ENCODE measurements at places on chromosomes 5 and 9.
A peak's percentile ranks its signal among the peaks of the same experiment; 100 is the strongest.

DNA sequence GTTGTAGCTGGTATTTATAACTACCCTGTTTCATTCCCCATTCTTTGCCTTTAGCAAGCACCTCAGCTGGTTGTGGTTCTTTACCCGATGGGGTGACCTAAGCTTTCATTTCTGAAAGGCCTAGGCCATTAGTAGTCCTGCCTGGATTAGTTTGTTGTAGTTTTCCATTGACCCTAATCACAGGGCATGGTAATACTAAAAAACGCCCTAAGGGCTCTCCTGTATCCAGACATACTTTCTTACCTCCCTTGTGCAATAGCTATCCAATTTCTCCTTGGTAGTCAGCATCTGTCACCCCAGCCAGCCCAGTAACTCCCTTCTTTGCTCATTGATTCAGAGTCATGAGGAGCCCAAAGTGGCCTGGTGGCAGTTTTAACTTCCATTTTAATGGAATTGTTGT lies 24.0 kb downstream of the TMOD1 start:
- DNase-seq = no peak

- no peak for DNase-seq
Measured at GRCh38 chr5:32021771-32022170, 152.3 kb downstream of the GOLPH3 start.

- DNase-seq = peak; percentile 26
Measured at GRCh38 chr5:172412724-172413286, 41.5 kb downstream of the SH3PXD2B start.

DNA sequence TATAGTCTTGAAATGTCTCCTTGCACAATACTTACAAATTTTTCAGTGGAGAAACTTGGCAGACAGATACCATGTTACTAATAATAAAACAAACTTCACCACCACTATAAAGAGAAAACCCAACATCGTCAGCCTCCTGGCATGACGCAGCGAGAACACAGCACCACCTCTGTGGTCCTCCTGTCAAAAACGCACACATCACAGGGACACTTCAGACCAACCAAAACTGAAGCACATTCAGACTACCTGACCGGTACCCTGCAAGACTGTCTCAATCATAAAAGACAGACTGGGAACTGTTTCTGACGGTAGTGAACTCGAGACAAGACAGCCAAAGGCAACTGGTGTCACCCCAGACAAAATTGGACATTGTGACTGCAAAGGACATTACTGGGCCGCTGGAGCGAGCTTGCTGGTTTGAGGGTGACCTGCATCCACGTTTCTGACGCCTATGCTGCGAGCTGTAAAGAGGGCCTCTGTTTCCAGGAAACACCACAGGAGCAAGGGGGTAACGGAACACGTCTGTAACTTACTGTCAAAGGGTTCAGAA lies 34.4 kb downstream of the NSUN2 start:
- no peak for DNase-seq

DNA sequence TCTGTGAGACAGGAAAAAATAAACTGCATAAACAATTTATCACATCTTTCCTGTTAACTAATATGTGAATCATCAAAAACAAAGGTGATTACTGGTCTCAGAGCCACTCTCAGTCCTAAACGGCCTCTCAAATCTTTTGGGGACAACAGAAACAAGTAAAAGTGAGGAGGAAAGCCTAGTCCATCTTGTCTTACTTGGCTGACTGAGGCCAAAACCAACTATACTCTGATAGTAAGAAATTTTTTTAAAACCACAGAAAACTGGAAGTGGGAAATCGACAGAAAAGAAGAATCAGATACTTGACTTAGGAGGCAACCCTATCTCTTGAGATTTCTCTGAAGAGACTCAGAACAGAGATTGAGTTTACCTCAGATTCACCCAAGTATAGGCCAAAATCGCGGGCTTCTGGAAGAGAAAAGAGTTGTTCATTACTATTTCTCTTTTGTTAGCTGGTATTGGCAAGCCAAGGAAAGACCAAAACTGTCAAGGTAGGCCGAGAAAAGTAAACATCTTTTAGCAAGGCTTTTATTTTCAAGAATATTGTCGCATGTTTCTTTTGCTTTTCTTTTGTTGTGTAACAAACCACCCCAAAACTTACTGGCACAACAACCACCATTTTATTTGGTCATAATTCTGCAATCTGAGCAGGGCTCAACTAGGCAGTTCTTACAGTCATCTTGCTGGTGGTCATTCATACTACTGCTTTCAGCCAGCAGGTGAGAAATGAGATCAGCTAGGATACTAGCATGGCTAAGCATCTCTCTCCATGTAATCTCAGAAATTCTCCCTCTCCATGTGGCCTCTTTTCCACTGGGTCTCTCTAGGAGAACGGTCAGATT lies 46.1 kb downstream of the RFX3 start:
- DNase-seq = no peak

All from stimulated activated CD4-positive, alpha-beta T cell treated with anti-CD3 and anti-CD28 coated beads, Interleukin-2, amount 100 ng/mL, for 24 hours (primary cell).